ENCODE measurements at places on chromosomes 12 and 14. TPM values are rescaled to one million over a fixed set of nuclear protein-coding genes. Genes with fewer than 3 reads are reported as not detected.

CD163L1 gene
- 7.4 TPM for total RNA-seq

EIF2S3B gene
- total RNA-seq, result 0.55 TPM

IFNG-AS1 gene
- 4.9 TPM for total RNA-seq

KRT83 gene
- total RNA-seq, result not detected

KLRC4 gene
- total RNA-seq, result not detected

STYK1 gene
- 1.2 TPM for total RNA-seq

SYT1 gene
- total RNA-seq, result 138 TPM

KRT72 gene
- total RNA-seq, result not detected

GLT8D2 gene
- total RNA-seq, result 57.2 TPM

CCDC197 gene
- not detected for total RNA-seq

FGF6 gene
- 1.8 TPM for total RNA-seq

APEX1 gene
- 116 TPM for total RNA-seq

CCND2 gene
- 122 TPM for total RNA-seq

Data from camera-type eye (tissue), 1 donor.